ENCODE measurements at places on chromosomes 7 and 10. TPM values are rescaled to one million over a fixed set of nuclear protein-coding genes. Genes with fewer than 3 reads are reported as not detected.

- H3K27me3 ChIP-seq = no peaks in the 10 kb centered on the region
- no peak overlapping the region for H3K27ac ChIP-seq
- no peak overlapping the region for H3K4me3 ChIP-seq
Measured at GRCh38 chr7:41970941-41971340, 266.1 kb downstream of the GLI3 start.

DNA sequence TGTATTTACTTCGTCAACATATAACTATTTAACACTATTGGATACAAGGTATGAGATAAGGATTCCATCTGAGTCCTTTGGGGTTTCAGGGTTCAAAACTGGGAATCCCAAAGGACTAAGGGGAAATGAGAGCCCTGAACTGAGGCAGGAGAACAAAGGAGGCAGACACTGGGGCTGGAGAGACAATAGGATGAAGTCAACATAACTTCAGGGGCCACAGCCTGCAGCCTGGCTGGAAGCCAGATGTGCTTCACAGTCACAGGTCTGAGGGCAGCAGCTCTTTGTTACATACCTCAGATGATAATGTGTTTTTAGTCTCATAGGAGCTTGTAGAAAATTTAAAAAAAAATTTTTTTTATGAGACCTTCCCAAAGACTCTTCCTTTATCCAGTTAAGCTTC, 73.3 kb downstream of the NRF1 start:
- no peak for DNase-seq
- H3K27me3 ChIP-seq = no peaks in the 10 kb centered on the region
- peaks cover 5% of the 10 kb centered on the region for H3K36me3 ChIP-seq
- H3K4me1 ChIP-seq = peaks cover 6% of the 10 kb centered on the region
- no peak overlapping the region for H3K4me3 ChIP-seq

DNA sequence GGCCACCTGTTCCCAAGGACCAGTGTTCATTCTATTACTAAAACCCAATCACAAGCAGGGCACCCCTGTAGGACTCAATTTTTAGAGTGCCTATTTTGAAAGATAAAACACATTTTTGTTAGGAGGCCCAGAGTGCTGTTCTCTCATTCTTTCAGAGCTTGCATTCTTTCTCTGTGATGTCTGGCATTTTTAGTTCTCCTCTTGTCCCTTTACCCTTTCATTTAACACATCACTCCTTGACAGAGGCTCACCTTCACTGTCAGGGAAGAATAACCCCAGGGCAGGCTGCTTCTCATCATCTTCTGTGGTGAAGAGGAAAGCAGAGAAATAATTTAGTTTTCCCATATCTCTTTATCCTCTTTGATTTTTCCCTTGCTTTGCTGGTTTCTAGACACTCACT, 73.9 kb downstream of the CHRM2 start:
- no peak overlapping the region for H3K4me3 ChIP-seq
- H3K27ac ChIP-seq = no peak overlapping the region
- no peaks in the 10 kb centered on the region for H3K36me3 ChIP-seq

The CHAT gene
- not detected for total RNA-seq

- no peaks in the 10 kb centered on the region for H3K36me3 ChIP-seq
- H3K4me1 ChIP-seq = 0 out of 2 replicates have a peak, but pooled peaks cover 10% of the 10 kb centered on the region
- no peak overlapping the region for H3K27ac ChIP-seq
Measured at GRCh38 chr7:154769527-154769926, 233.4 kb downstream of the PAXIP1 start.

The FBXL15 gene
- total RNA-seq = 12.7 TPM

GRCh38 chr10:58435297-58435985, 50.2 kb downstream of the TFAM start:
- peak overlapping the region; percentile 8 for H3K4me3 ChIP-seq
- H3K4me1 ChIP-seq = peaks cover 47% of the 10 kb centered on the region
- no peaks in the 10 kb centered on the region for H3K36me3 ChIP-seq
- peak overlapping the region; percentile 68 for H3K27ac ChIP-seq

GRCh38 chr10:131130025-131130424, 181.5 kb downstream of the TCERG1L start:
- no peaks in the 10 kb centered on the region for H3K27me3 ChIP-seq
- no peak overlapping the region for H3K27ac ChIP-seq
- H3K4me3 ChIP-seq = no peak overlapping the region
- DNase-seq = no peak
- no peaks in the 10 kb centered on the region for H3K36me3 ChIP-seq

DNA sequence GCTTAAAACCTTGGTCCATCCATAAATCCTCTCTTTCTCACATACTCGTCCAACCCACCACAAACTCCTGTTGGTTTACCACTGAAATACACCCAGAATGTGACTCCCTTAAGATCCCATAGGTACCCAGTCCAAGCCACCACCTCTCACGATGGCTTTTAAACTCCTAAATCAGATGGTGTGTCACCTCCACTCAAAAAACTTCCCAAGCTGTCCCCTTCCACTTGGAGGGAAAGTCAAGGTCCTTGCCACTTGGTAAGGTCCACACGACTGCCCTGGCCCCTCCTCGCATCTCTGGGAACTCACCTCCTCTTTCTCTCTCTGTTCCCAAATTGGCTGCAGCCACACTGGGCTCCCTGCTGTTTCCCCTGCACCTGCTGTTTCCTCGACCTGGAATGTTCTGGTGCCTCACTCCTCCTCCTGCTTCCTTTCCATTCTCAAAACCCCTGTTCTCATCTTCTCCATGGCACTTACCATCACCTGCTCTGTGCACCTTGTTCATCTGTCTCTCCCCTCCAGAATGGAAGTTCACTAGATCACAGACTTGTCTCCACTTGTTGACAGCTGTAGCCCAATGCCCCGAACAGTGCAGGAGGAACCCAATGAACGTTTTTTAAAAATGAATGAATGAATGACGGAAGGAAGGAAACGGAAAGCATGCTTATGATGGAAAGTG, 23.0 kb downstream of the ZFAND2A start:
- H3K36me3 ChIP-seq = 0 out of 2 replicates have a peak, but pooled peaks cover 2% of the 10 kb centered on the region
- no peaks in the 10 kb centered on the region for H3K27me3 ChIP-seq
- DNase-seq = peak; percentile 19

The NRP1 gene
- 482 TPM for total RNA-seq

The ABCB1 gene
- not detected for total RNA-seq

The TBXAS1 gene
- total RNA-seq = 21.8 TPM

The ATOH7 gene
- not detected for total RNA-seq

The NUP42 gene
- 48.6 TPM for total RNA-seq

- no peaks in the 10 kb centered on the region for H3K27me3 ChIP-seq
- no peak overlapping the region for H3K27ac ChIP-seq
- no peak for DNase-seq
- H3K36me3 ChIP-seq = no peaks in the 10 kb centered on the region
- H3K4me1 ChIP-seq = no peaks in the 10 kb centered on the region
- no peak overlapping the region for H3K4me3 ChIP-seq
Measured at GRCh38 chr10:14982744-14983143, 23.6 kb downstream of the MEIG1 start.

DNA sequence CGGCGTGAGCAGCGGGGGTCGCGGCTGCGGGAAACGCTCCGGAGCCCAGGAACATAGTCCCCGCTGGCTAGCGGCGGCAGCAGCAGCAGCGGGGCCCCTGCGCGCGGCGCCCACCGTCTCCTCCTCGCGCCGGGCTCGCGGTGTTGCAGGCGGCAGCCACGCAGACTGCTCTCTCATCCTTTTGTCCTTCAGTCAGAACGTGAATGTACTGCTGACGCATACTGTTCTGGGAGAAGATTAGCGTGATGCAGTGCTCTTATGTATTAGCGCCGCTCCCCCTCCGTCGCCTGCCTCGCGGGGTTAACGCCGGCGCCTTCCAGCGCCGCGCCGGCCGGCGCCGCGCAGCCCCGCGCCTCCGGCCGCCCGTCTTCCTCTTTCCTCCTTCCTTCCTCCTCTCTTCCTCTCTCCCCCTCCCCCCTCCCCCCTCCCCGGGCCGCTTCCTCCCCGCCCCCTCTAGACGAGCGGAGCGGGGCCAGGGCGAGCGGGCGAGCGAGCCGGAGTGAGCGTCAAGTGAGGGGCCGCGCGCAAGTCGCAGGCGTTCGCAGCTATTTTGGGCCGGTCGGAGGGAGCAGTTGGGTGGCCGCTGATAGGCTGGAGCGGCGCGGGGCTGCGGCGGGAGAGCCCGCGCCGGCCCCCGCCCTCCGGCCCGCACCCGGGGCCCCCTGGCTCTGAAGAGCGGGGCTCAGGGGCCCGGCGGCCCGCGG, 816 bp upstream of the LRRC4 start:
- no peak overlapping the region for H3K4me3 ChIP-seq
- H3K36me3 ChIP-seq = 0 out of 2 replicates have a peak, but pooled peaks cover 9% of the 10 kb centered on the region
- H3K27ac ChIP-seq = no peak overlapping the region
- no peaks in the 10 kb centered on the region for H3K27me3 ChIP-seq
- H3K4me1 ChIP-seq = peaks cover 12% of the 10 kb centered on the region
- DNase-seq = no peak

- no peaks in the 10 kb centered on the region for H3K27me3 ChIP-seq
- H3K4me1 ChIP-seq = peaks cover 12% of the 10 kb centered on the region
- no peak overlapping the region for H3K27ac ChIP-seq
- DNase-seq = no peak
Measured at GRCh38 chr7:144723301-144723700, 112.6 kb downstream of the TPK1 start.

The AKR1B15 gene
- total RNA-seq = 0.29 TPM

DNA sequence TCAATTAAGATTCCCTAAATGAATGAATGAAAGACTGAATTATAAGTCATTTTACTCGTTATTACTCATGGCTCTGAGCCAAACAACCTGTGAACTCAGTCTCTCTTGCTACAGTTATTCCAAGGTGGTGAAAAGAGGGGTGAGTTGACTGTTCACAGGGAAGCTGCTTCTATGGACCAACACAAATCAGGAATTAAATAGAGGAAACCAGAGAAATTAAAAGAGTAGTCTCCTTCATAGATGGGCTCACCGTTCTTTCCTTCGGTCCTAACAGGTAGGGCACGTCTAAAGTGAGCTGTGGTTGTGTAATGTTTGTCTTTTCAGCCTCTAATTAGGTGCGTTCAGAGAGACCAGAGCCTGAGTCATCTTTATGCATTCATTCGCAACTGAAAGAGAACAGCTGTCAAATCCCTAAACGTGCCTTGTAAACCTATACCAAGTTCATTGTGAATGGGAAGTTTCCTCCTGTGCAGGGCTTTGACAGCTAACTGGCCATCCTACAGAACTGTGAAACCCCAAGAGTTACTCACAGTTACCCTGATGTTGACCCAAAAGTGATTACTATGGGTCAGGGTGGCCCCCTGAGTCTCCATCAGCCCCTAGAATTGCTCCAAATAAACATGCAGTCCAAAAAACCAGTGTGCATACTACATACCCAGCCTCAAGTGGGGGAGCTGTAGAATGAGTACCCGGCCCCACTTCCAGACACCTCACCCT, 18.2 kb upstream of the C10orf53 start:
- no peaks in the 10 kb centered on the region for H3K4me1 ChIP-seq
- no peaks in the 10 kb centered on the region for H3K36me3 ChIP-seq
- H3K4me3 ChIP-seq = no peak overlapping the region
- DNase-seq = peak; percentile 27

DNA sequence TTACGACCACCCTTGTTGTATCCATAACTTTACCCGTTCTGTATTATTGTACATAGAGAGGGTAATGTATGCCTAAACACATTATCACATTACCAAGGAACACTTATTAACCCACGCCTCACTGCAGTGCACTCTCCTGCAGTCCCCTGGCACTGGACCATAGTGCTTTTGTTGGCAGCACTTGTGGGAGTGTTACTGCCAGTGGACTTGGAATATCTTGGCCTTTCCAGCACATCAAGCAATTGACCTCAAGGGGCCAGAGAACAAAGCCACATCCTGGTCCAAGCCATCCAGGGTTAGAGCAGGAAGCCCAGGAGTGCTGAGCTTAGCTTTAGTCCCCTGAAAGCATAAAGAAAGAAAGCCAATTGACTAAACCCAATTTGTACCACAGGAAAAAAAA, 304.2 kb downstream of the PCDH15 start:
- no peaks in the 10 kb centered on the region for H3K4me1 ChIP-seq
- H3K36me3 ChIP-seq = no peaks in the 10 kb centered on the region
- no peak for DNase-seq

The CFAP70 gene
- 0.73 TPM for total RNA-seq

- no peaks in the 10 kb centered on the region for H3K36me3 ChIP-seq
- no peaks in the 10 kb centered on the region for H3K27me3 ChIP-seq
- H3K4me1 ChIP-seq = no peaks in the 10 kb centered on the region
- H3K4me3 ChIP-seq = no peak overlapping the region
- H3K27ac ChIP-seq = no peak overlapping the region
Measured at GRCh38 chr7:123131556-123131955, 68.2 kb downstream of the SLC13A1 start.

- no peaks in the 10 kb centered on the region for H3K36me3 ChIP-seq
- H3K4me1 ChIP-seq = peaks cover 36% of the 10 kb centered on the region
- no peak overlapping the region for H3K27ac ChIP-seq
- no peak overlapping the region for H3K4me3 ChIP-seq
- H3K27me3 ChIP-seq = no peaks in the 10 kb centered on the region
Measured at GRCh38 chr7:73844848-73845460, 2.6 kb upstream of the METTL27 start.

The CELF2 gene
- not detected for total RNA-seq

The PAPOLB gene
- total RNA-seq = 0.40 TPM

- peaks cover 17% of the 10 kb centered on the region for H3K4me1 ChIP-seq
- H3K27ac ChIP-seq = no peak overlapping the region
- H3K27me3 ChIP-seq = no peaks in the 10 kb centered on the region
- peaks cover 89% of the 10 kb centered on the region for H3K36me3 ChIP-seq
- no peak for DNase-seq
- H3K4me3 ChIP-seq = no peak overlapping the region
Measured at GRCh38 chr10:74096777-74097176, 53.9 kb downstream of the AP3M1 start.

DNA sequence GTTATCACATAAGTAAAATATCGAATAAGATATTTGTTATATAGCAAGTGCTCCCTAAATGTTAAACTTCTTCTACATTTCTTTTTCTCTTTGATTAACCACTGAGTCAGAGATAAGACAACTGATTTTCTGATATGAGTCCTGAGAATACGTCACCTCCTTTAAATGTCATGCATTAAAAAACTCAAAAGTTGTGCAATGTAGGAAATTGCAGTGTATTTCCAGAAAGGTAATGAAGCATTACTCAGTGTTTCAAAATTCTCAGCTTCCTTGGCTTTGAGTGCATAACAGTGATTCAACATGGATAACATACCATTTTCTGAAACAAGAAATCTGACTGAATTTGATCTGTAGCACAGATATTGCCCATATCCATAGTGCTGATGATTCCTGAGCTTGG, 155.8 kb downstream of the BMPER start:
- no peak overlapping the region for H3K4me3 ChIP-seq
- H3K36me3 ChIP-seq = no peaks in the 10 kb centered on the region
- H3K4me1 ChIP-seq = peaks cover 5% of the 10 kb centered on the region
- DNase-seq = peak; percentile 52
- no peaks in the 10 kb centered on the region for H3K27me3 ChIP-seq
- H3K27ac ChIP-seq = peak overlapping the region; percentile 45

DNA sequence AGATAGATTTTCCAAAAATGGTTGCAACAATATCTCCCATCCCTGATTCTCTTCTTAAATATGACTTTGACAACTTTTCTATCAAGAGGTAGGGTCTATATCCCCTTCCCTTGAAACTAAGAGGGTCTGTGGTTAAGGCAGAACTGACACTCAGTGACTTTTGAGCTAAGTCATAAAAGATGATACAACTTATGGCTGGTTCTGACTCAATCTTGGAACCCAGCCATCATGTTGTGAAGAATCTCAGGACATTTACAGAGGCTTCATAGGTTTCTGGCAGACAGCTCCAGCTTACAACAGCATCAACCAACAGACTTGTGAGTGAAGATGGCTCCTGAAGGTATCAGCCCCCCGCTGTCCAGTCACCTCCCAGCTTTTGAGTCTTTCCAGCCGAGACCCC, 203.5 kb downstream of the RNLS start:
- no peaks in the 10 kb centered on the region for H3K4me1 ChIP-seq
- H3K27ac ChIP-seq = no peak overlapping the region
- H3K27me3 ChIP-seq = no peaks in the 10 kb centered on the region
- H3K36me3 ChIP-seq = no peaks in the 10 kb centered on the region
- H3K4me3 ChIP-seq = no peak overlapping the region
- DNase-seq = no peak
